Retinal pigment epithelial cell (primary cell): ENCODE measurements at places on chromosomes 2 and 18.

DNA sequence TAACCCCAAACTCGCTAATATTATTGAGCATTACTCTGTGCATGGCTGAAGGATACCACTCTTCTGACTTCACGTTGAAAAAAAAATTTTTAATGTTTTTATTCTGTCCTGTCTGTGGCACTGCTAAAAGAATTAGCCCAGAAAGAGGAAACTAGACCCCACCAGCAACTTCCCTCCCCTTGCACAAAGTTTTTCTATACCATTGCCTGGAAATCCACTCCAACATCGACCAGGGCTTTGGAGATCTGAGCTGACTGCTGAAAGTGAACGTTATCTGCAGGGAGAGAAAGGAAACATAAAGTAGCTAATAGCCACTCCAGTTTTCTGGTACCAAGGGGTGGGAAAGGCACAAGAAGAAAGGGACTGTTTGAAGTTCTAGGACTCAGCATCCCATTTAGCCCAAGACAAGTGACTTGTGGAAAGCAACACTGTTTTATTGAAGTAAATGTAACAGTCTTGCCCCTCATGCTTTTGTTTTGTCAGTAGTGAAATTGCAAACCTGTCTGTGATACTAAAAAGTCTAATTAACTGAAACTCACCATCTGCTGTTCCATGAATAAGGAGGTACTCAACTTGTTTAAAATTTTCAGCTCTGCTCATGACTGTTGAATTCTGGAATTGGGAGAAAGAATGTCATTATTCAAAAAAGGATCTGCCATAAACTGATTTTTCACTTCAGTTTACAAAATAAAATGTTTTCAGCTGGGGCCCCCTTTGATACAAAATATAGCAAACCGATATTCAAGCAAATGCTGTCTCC lies 79.1 kb downstream of the DPP4 start:
- DNase-seq = no peak

DNA sequence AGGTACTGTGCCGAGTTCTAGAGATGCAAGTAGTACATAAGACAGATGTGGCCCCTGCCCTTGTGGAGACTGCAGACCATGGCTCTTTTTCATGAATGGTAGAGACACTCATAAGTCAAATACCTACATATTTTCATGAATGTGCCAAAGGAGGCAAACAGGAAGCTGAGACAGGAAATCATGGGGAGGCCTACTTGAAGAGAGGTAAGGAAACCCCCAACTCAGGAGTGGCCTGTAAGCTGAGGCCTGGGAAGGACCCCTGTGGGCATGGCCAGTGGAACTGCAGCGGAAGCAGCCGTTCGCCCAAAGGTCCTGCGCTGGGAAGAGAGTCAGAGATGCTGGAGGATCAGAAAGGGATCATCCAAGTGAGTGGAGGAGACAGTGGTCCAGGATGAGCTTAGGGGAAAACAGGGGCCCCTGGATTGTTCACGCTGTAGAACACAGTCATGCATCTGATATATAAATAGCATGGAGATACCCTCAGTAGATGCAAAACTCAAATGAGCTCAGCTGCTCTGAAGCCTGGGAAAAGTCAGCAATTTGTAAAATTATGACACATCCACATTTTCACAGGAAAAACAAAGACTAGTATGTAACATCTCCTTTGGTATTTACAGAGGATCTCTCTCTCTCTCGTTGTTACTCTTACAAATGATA lies 228.9 kb downstream of the NEDD4L start:
- DNase-seq = no peak

GRCh38 chr2:28640260-28640907 lies 111.2 kb upstream of the PPP1CB start:
- no peak for DNase-seq

- DNase-seq = no peak
These were observed 159.7 kb upstream of the LHCGR start for GRCh38 chr2:48915227-48915626.

DNA sequence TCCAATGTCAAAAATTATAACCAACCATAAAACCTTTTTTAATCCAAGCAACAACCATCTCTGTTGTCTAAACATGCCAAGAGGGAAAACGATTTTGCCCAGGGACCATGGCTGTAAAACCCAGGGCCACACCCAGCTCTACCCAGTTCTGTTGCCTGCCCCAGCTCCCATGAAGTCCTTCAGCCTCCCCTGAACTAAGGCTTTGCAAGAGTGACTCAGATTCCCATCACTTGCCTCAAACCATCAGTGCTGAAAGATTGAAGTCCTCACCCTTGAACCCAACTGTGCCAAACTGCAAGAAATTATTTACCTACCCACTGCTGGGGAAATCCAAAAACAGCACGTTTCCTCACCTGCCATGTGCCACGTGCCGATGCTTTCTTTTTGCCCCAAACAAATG lies 102.5 kb downstream of the TFCP2L1 start:
- DNase-seq = no peak

DNA sequence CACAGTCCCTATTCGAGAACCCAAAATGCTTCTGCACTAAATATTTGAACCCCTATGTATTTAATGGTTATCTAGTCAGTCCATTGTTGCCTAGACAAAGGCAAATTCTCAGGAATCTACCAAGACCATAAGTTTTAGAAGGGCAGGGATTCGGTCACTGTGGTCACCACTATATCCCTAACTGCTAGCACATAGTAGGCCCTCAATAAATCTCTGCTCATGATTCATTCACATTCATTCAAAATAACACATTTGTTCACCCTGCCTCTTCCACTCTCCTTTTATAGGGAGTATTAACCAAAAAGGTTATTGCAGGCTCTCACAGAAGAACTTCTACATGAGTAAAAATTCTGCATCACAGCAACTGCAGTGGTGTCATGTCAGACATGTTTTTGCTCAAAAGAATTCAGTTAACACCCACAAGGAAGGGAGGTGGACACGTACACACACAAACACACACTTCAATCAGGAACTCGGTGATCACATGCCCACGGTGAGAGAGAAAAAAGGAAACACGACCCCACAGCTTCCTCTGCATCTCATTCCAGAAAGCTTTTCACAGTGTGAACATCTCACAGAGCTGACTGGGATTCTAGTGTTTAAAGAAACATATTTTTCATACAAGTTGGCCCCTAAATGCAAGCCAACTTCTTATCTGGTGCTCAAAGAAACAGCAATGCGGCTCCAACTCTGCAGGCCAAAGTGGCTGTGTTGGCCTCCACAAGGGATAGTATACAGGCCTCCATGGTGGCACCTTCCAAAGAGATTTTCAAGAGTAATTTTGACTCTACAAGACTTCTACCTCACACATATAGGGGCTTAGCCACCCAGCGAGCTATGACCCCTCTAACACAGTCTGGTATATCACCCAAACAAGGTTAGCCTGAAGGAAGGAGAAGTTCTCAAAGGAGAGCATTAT lies 98.0 kb downstream of the ANKRD44 start:
- DNase-seq = no peak

DNA sequence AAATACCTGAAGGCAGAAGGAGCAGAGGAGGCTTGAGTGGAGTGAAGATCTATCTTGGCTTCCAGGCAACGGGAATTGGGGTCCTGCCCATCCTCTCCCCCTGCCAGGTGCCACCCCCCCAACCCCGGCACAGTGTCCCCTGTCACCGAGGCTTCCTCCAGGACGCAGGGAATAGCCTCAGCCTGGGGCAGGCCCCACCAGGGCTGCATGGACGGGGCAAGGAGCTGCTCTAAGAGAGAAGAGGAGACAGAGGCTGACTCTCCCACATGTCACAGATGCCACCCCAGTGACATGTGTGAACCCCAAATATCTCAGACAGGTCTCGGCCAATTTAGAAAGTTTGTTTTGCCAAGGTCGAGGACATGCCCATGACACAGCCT lies 42.1 kb downstream of the PXDN start:
- no peak for DNase-seq

DNA sequence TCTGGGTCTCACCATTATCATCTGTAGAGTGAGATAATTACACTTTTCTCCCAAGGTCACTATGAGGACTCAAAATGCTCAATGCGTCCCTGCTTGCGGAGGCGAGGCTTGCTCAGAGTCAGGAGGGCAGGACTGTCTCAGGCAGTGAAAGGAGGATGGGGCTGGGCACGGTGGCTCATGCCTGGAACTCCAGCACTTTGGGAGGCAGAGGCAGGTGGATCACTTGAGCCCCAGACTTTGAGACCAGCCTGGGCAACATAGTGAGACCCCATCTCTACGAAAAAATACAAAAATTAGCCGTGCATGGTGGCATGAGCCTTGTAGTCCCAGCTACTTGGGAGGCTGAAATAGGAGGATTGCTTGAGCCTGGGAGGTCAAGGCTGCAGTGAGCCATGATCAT lies 1.8 kb upstream of the KCNIP3 start:
- DNase-seq = no peak

DNA sequence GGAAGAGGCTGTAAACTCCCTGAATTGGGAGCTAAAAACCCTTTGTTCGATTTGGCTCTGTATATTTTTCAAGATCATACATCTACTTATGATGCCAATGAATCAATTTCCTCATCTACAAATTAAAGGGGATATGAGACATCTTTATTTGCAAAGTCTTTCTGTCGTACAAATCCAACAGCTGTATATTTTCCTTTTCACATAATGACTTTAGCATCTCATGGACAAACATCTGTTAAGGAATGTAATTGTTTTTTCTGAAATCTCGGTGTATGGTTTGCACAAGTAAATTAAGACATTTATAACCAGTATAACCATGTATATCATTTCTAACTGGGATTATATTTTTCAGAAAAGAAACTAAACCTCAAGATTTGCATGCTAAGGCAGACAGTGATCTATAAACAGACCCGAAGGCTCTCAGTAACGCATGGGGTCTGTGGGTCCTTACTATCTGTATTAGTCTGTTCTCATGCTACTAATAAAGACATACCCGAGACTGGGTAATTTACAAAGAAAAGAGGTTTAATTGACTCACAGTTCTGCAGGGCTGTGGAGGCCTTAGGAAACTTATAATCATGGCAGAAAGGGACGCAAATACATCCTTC lies 130.8 kb downstream of the SLC8A1 start:
- DNase-seq = no peak

GRCh38 chr2:174764280-174765255 lies at the start of gene CHRNA1:
TSS of gene CHRNA1 (minus strand) at chr2:174764472. CDS start at chr2:174764394, 78 bp downstream.
- DNase-seq = no peak

DNA sequence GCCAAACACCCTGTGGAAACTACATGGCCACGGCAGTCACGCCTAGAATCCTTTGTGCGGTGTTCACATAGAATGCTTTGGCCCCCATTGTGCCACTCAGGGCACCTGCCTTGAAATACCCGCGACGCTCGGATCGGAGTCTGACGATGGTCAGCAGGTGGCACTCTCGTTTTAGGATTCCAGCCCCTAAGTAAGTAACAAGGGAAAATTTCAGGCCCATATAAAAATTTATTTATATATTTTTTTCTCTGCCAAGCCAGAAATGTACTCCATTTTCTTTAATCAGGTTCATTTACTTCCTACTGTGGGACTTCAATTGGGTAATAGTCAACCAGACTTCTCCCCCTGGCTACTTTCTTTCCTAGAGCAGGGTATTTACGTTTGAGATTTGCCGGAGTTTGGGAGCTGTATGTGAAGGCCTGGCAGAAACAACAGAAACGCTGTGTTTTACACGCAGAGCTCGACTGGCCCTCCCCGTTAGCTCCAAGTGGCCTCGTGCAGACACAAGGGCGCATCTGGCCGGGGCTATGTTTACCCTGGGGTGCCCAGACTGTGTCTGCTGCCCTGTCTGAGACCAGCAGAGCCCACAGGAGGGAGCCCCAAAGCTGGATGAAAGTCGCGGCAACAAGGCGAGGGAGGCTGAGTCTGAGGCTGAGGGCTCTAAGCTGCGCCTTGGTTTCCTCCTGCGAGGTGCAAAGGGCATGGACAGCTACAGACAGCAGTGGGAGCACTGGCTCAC lies 41.6 kb downstream of the LRRC30 start:
- no peak for DNase-seq

- peak; percentile 48 for DNase-seq
These were observed 489.5 kb downstream of the IRS1 start for GRCh38 chr2:226310146-226310545.

GRCh38 chr2:694174-694573 lies 17.0 kb upstream of the TMEM18 start:
- no peak for DNase-seq

DNA sequence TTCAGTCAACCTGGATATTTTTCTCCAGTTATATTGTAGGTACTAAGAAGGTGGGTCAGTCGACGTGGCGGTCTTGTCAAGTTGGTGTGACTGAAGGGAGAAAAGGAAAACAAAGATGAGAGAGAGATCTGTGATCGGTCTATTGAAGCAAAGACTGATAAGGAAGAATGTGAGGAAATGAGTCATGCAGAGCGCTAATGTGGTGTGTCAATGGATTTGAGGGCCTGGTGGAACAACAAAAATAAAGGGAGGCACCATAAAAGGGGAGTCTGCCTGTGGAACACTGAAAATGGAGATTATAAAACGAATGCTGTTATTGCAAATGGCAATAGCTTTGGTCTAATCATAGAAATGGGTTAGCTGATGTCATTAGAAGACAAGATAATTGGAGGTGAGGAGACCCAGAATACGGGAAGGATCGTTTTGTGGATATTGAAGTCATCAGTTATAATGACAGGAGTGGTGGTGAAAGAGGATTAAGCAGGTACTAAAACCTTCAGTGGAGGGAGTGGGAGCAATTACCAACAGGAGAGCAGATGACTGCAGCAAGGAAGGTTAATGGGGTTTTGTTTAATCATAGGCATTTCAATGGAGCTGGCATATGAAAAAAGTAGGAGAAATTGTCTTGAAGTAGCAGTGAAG lies 599.1 kb upstream of the FSHR start:
- DNase-seq = no peak

DNA sequence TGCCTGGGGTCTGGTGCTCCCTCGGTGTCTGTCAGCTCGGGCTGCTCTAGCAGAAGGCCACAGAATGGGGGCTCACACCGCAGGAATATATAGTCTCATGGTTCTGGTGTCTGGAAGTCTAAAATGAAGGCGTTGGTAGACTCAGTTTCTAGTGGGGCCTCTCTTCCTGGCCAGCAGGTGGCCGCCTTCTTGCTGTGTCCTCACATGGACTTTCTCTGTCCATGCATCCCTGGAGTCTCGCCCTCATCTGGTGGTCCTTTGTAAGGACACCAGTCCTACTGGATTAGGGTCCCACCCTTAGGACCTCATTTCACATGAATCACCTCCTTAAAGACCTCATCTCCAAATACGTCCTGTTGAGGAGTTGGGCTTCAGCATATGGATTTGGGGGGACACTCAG lies 65.7 kb downstream of the RRM2 start:
- no peak for DNase-seq

- DNase-seq = no peak
These were observed 81.4 kb downstream of the CELF4 start for GRCh38 chr18:37483984-37484819.

- no peak for DNase-seq
These were observed 272.6 kb downstream of the NEDD4L start for GRCh38 chr18:58316396-58317342.
